Globus pallidus (tissue), 1 donor: ENCODE measurements at places on chromosomes 4 and X.

DNA sequence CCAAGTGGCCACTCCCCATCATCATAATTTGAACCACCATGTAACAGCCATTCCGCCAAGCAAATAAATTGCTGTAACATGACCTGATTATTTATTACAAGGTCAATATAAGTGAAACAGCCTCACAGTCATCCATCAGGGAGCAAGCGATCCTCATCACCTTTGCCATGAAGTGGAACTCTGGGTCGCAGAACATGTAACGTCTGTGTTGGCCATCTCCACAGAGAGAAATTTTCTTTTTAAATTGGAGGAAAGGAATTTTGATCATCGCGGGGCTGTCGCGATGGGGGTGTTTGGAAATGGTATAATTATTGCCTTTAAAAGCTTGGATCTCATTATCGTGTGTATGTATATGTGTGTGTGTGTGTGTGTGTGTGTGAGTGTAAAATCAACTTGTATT lies 90.2 kb downstream of the SHOX start:
- DNase-seq: no peak

- DNase-seq: no peak
These were observed 28.8 kb downstream of the PPP2R3B start for GRCh38 chrX:357693-358471.

GRCh38 chrX:132382068-132382467 lies 106.8 kb downstream of the MBNL3 start:
- no peak for DNase-seq

- no peak for DNase-seq
These were observed 1.0 kb downstream of the POF1B start for GRCh38 chrX:85378461-85378860.

DNA sequence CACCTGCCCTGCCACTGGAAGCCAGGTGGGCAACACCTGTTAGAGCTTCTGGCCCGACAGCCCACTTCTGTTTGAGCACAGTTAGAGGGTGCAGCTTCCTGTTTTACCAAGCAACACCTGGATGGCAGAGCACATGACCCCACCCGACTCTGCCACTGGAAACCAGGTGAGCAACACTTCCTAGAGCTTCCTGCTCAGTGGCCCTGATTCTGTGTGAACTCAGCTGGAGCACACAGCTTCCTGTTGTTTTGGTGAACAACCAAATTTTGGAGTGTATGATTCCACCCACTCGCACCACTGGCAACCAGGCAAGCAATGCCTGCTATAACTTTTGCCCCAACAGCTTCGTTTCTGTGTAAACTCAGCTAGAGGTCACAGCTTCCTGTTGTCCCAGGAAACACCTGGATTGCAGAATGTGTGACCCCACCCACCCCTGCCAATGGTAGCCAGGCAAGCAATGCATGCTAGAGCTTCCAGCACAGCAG lies 163.8 kb upstream of the KLF8 start:
- DNase-seq: no peak
